ENCODE measurements at places on chromosomes 12 and 14.

DNA sequence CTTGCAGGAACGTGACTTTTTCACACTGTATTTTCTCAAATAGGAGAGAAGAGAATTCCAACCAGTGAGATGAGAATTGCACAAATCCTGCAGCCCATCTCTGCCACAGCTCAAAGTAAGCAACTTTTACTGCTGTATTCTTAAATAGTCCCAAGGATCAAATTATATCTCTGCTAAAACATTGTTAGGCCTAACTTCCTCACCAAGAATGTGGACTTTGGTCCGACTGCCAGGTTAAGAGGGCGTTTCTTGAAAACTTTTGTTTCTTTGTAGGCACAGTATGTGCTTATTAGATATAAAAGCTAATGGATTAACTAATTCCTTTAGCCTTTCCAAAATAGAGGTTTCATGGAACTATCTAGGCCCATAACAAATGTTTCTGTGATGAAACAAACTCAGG lies 61.4 kb upstream of the IFNG-AS1 start:
- no peak for DNase-seq

- DNase-seq = no peak
Measured at GRCh38 chr12:130969223-130969622, 15.5 kb downstream of the ADGRD1 start.

DNA sequence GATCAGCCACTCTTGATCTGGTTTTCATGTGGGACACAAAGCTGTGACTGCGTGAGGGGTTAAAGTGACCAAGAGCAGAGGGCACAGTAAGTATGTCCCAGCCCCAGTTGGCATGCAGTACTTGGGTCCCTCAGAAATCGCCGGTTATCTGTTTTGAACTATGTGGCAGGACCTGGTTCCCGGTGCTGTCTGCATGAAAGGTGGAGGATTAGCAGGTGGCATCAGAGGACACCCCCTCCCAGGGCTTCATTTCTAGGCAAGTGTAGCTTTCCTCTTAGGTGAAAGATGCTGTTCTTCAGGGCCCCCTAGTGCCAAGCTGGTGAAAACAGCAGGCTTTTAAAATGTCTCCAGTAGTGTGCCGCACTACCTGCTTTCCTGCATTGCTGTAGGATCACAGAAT lies 57.1 kb downstream of the ATG14 start:
- DNase-seq = peak; percentile 74

DNA sequence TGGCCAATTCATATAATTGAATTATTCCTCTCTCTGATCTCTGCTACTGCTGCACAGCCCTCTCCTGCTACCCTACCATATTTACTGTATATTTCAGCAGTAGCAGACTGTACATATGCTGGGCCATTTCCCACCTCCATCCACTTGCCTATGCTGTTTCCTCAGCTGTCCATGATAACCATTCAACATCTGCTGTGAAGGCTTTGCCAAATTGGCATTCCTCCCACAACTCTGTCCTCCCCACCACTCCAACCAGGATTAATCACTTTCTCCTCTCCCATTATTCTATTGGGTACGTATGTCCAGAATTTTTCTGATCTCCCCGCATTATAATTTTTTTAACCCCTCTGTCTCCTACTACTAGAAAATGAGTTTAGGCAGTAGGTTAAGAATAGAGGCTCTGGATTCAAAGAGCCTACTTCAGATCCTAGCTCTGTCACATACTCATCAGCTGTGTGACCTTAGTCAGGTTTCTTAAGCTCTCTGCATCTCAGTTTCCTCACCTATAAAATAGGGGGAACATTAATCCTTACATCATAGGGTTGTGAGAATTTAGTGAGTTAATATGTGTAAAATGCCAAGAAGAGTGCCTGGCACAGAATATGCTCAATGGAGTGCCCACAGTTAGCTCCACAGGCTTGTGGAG lies 123.3 kb downstream of the KICS2 start:
- DNase-seq = no peak

- DNase-seq = no peak
Measured at GRCh38 chr12:16499611-16500010, 106.4 kb downstream of the LMO3 start.

- no peak for DNase-seq
Measured at GRCh38 chr14:68707482-68707881, 85.4 kb downstream of the ZFP36L1 start.

- DNase-seq = no peak
Measured at GRCh38 chr14:66477567-66477966, 8.6 kb upstream of the CCDC196 start.

- no peak for DNase-seq
Measured at GRCh38 chr12:3928538-3929184, 55.5 kb upstream of the PARP11 start.

Measured in NCI-H345 (cell line).